ENCODE measurements at places on chromosomes 5 and 9.

DNA sequence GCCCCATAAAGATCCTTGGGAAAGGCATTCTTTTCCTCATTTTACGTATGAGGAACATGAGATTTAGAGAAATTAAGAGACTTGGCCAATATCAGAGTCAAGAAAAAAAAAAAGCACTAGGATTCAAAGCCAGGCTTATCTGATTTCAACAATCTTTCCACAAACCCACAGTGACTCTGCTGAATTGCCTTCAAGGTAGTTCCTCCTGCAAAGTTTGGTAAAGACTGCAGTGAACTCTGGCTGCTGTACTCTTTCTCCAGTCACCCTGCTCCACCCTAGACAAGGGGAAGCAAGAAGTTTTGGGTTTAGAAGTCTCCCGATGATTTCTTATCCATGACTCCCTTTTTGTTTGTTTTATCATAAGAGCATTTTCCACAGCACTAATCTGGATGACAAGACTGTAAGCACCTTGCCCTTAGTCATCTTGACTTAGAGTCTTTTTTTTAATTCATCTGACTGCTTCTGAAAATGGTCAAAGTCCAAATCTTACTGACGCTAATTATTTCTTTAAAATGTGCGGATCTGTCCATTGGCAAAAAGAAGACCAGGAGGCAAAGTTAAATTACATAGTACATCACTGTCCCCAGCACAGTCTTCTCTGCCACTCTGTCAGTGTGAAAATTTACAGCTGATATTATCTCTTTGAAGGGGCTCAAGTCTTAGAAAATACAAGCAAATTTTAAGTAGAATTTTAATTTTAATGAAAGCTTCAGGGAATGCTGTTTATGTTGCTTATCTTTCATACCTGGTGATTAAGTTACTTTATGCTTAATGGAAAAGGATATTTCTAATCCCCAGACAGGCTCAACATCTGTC is 180.1 kb downstream of the TTLL11 start:
- DNase-seq: no peak

GRCh38 chr5:143356855-143357583 is 46.5 kb downstream of the NR3C1 start:
- no peak for DNase-seq

GRCh38 chr5:127288676-127289075 is 1.9 kb upstream of the MEGF10 start:
- no peak for DNase-seq

DNA sequence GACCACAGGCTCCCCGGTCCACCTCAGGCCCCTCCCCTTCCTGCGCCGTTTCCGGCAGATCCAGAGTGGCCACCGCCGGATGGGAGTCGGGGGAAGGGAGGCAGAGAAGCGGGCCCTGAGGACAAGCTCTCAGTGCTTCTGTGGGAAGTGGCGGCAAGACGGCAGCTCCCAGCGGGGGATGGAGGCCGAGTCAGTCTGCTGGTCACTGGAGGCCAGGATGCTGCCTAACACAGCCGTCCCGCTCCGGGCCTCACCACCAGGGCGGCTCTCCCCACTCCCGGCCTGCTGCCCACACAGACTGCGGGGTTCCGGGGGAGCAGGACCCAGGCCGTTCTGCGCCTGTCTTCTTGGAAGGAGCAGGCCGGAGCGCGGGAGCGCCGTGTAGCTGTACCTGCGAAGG is 31.4 kb downstream of the FXN start:
- DNase-seq: no peak

DNA sequence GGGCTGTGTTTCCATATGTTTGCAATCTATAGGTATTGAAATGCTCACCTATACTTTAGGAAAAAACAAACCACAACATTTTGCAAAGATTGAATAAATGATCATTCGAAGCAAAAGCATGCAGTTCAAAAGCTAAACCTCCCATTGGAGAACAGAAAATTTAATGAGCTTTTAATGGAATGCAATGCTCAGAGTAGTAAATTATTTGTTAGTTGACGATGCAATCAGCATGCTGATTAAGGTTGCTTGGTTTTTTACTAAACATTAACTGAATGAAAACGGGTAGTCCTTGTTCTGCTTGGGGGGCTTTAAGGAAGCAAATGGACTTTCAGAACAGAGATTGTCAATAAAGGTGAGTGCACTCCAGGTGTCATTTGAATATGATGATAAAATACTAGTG is 123.3 kb upstream of the TMEM161B start:
- DNase-seq: no peak

- DNase-seq: no peak
Observed at GRCh38 chr5:34503379-34504253, 152.5 kb upstream of the RAI14 start.

- no peak for DNase-seq
Observed at GRCh38 chr5:135482381-135482933, 30.3 kb upstream of the TIFAB start.

GRCh38 chr5:162248107-162248713 is 180.6 kb downstream of the GABRG2 start:
- DNase-seq: no peak

DNA sequence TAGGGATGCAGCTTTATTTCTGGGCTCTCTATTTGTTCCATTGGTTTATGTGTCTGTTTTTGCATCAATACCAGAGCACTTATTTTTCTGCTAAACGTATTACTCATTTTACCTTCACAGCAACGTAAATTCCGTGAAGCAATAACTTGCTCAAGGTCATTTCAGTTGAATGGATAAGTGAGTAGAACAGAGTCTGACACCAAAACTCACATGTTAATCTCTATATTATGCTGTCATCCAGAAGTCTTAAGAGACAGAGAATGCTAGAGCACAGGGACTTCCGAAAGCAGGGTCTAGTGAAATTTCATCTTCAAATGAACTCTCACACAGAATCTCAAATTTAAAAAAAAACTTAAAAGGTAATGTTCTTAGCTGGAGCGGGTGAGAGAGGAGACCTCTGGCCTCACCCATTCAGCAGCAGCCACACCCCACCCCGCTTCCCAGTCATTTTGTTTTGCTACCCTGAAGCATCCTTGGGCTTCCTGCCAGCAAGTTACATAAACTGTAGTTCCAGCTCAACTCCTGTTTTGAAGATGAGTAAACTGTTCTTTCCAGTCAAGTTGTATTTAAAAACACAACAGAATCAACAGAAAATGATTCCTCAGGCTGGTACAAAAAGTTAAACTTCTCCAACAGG is 69.3 kb downstream of the TRIM36 start:
- no peak for DNase-seq

DNA sequence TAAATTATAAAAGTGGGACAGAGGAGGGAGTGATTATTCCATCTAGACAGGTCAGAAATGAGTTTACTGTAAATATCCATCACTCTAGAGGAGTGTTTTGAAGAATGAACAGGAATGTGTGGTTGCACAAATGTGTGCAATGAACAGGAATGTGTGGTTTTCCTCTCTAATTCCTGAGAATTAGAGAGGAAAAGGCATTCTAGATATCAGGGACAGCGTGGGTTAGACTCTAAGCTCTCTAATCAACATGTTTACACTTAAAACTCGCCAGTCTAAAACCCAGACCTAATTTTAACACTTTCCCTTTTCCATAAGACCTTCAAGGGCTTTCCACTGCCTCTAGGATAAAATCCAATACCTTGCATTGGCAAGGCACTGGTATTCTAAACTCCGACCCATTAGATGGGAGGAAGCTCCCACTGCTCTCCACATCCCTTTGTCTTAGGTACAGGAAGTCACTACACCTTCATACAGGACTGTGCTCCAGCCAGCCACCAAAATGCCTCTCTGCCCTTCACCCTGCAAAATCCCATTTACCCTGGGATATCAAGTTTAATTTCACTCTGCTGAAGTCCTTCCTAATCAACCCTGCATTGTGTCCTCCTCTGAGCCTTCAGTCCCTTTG is 67.9 kb downstream of the NFIB start:
- no peak for DNase-seq

GRCh38 chr5:54401515-54401914 is 54.0 kb upstream of the HSPB3 start:
- DNase-seq: no peak

GRCh38 chr5:33161421-33161820 is 279.3 kb upstream of the TARS1 start:
- DNase-seq: no peak

DNA sequence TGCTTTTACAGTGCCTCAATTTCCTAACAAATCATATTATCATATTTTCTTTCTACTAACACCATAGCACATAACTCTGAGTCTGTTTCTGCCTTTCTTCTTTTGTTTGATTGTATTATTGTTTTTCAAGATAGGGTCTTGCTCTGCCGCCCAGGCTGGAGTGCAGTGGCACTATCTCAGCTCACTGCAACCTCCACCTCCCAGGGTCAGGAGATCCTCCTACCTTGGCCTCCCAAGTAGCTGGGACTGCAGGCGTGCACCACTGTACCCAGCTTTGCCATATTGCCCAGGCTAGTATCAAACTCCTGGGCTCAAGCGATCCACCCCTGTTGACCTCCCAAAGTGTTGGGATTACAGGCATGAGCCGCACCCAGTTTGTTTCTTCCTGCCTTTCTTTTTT is 18.7 kb downstream of the PAIP2 start:
- no peak for DNase-seq

DNA sequence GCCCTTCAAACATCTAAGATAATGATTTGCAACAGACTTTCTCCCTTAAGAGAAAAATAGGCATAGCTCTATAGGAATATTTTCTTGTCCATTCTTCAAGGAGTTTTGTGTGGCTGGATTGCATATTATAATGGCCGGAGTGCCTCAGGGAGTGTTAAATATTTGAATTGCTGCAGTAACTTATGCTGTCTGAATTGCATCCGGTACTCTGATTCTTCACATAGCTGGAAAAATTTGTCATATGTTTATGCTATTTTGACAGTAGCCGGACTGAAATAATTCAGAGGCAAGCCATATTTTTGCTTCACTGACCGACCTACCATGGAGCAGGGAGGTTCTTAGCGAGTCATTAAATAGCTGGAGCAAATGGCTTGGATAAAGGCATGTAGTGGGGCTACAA is 621.0 kb downstream of the ACTL7B start:
- DNase-seq: no peak

DNA sequence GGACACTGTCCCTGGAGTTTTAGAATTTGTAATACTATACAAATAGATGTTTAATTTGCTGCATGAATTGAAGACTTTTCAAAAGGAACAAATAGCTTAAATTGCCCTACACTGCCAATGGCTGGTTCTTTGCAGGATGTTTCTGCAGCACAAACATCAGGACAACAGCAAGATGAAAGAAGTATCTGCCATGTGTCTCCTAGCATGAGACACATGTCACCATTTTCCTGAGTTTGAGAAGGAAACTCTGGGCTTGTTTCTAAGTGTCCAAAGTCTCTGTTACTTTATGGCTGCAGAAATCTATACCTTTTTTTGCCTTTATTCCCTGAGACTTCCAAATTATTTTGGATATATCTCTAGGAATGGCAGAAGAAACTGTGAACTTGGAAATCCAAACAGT is 623 bp upstream of the OR13F1 start:
- DNase-seq: no peak

DNA sequence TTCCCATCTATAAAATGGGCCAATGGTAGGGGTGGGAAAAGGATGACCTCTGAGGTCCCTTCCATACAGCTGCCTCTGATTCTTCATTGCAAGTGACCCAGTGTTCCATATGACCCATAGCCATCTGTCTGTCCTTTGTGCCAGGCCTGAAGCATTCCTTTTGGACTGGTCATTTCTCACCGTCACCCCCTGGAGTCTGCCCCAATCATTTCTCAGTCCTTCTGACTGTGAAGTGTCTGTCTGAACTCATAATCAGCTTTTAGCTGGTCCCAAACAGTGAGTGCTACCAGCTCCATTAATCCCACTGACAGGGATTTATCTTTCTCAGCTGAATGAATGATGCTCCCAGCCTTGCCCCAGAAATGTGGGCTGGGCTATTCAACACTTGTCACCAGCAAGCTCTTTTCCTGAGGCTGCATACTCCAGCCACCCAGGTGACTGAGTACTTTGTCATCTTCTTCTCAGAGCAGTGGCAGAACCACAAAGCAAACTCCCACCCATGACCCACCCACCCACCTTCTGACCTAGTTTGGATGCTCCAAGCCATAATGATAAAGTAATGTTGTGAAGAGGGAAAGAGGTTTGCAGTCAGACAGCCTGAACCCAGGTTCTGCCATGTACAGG is 37.4 kb downstream of the KCNIP1 start:
- DNase-seq: no peak

- DNase-seq: no peak
Observed at GRCh38 chr5:34656001-34656699, at the start of gene RAI14. RAI14 (plus strand) TSS chr5:34656328; CDS start chr5:34686920, 30,592 bp downstream.

GRCh38 chr5:154249826-154250225 is 59.3 kb downstream of the GALNT10 start:
- no peak for DNase-seq

All from smooth muscle cell of the brain vasculature (primary cell).